NCI-H526 (cell line): ENCODE measurements at places on chromosomes 11 and 22.

- no peak for DNase-seq
Observed at GRCh38 chr11:46450846-46451477, 59.4 kb upstream of the CHRM4 start.

GRCh38 chr11:14358729-14359439 lies at the start of gene RRAS2:
RRAS2 (minus strand) TSS chr11:14359183; CDS start chr11:14358870, 313 bp downstream.
- peak; percentile 38 for DNase-seq

DNA sequence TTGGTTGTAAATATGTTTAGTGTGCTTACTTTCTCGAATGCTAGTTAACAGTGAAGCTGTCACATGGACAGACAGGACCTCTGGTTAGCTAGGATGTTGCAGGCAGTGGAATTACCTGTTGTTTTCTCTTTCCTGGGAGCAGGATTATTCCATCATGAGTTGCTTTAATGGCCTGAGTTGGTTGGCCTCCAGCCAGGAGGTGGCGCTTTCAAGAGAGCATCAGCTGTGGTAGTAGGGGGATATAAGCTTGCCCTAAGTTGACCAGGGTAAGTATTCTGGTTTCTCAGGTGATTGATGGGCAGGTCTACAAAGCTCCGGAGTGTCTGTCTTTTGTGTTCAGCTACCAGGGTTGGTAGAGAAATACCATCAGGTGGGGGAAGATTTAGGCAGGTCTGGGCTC lies 43.5 kb downstream of the NELL1 start:
- no peak for DNase-seq

DNA sequence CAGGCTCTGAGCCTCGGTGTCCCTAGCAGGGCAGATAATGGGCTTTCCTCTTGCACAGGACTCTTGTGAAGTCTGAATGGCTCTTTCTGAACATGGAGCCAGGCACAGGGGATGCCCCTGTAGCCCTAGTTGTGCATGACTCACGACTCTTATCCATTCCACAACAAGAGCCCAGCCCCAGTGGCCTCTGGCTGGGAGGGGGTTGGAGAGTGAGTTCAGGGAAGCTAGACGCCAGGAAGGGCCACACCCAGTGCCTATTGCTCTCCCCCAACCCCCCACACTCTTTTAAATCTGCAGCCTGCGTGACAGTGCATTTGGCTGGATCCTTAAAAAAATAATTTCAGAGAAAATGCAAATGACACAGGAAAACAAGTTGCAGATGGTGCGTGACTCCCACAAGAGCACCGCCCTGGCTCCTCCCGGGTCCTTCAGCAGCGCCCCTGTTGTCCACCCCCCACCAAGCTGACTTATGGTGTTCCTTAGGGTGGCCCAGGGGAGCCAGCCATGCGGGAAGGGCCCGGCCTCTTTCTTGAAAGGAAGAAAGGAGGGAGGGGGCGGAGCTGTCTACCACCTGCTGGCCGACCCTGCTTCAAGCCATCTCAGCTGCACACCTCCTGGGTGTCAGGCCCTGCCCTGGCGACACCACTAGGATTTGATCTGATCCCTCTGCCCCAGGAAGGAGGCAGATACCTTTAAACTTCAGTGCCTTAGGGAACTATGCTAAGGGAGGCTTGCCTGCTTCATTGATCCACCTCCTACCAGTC lies 74.7 kb downstream of the MN1 start:
- DNase-seq, result peak; percentile 23

- no peak for DNase-seq
Observed at GRCh38 chr22:20422271-20423007, 15.2 kb downstream of the SCARF2 start.

GRCh38 chr11:66115638-66116301 lies 45.7 kb downstream of the PACS1 start:
- DNase-seq, result no peak

GRCh38 chr11:74157169-74157568 lies 13.6 kb downstream of the C2CD3 start:
- peak; percentile 97 for DNase-seq

DNA sequence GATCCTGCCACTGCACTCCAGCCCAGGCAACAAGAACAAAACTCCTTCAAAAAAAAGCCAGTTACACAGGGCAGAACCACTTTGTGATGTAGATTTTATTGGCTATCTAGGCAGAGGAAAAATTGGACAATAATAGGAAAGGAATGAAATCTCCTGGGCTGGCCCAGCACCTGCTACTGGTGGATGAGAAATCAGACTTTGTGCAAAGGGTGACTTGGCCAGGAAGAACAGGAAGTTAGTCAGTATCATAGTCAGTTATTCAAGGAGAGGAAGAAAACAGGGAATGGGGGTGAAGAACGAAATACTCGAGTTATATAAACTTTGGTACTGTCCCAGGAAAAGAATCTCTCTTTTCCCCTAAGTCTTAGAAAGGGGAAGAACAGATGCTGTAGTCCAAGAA lies 11.0 kb upstream of the SPTBN2 start:
- DNase-seq, result no peak

- no peak for DNase-seq
Observed at GRCh38 chr11:71999362-71999761, 653 bp downstream of the IL18BP start.

GRCh38 chr22:46507451-46508425 lies 29.7 kb downstream of the CELSR1 start:
- DNase-seq, result no peak

DNA sequence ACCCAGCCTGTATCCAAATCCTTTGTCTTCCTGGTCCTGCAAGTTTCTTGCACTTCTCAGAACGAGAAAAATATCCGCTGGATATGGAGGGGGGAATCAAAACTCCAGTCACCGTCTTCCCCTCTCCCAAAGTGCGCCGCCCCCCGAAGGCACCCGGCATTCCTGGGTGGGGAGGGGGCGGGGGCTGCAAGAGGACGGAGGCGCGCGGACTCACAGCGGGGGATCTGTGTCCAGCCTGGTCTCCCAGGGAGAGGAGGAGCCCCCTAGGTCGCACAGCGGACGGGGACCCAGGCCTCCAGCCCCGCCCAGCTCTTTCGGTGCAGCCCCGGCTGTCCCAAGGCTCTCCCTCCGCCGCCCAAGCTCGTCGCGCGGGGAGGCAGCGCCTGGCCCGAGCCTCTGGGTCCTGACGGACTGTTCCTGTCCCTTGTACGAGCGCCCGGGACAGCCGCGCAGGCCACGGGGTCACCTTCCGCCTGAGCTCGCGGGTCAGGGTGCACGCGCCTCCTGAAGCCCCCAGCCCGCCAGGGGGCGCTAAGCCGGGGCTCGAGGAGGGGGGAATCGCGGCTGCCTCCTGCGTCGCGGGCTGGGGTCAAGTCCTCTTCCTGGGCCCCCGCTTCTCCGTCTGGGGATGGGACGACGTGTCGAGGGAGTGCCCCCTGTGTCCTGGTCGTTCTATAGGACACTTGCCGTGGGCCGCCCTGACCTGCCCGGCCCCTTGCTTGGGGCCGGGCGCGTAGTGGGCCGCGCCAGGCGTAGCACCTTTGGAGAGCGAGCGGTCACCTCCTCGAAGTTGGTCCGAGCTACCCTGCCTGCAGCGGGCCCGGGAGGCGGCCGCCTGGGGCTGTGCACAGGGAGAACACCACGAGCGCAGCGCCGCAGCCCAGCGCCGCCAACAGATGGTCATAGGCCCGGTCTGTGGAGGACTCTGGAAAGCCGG lies 2.4 kb upstream of the WNT11 start:
- peak; percentile 90 for DNase-seq

- DNase-seq, result no peak
Observed at GRCh38 chr11:2882396-2883110, 3.0 kb downstream of the CDKN1C start.

GRCh38 chr22:46387748-46388147 lies 52.2 kb downstream of the TRMU start:
- no peak for DNase-seq

- DNase-seq, result no peak
Observed at GRCh38 chr11:8826139-8826786, 84.7 kb upstream of the AKIP1 start.

GRCh38 chr22:33302049-33302545 lies 243.9 kb upstream of the SYN3 start:
- DNase-seq, result peak; percentile 85
